ENCODE measurements at places on chromosomes 2 and 18. TPM values are rescaled to one million over a fixed set of nuclear protein-coding genes. Genes with fewer than 3 reads are reported as not detected.

DNA sequence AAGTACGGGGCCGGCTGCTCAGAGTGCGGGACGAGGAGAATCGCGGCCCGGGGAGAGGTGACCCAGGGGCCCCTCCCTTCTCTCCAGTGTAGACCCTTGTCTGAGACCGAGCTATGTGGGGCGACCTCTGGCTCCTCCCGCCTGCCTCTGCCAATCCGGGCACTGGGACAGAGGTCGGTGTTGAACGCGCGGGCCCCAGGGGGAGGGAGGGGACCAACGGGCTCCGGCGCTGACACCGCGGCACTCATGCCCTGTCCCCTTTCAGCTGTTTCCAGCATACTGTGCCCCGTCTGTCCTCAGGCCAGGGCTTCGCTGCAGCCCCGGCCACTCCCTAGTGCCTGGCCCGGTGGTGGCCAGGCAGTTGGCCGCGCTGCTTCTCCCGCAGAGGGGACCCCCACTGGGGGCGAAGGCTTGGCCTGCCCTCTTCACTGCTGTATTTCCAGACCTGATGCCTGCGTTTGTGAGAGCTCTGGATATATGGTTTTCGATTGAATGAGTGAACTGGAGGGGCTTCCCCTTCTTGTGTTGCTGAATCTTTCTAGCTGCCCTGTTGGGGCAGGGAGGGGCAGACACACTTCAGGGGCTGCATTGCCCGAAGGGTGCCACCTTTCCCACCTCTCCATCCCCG lies 809 bp downstream of the DBI start:
- DNase-seq: peak; percentile 76

DNA sequence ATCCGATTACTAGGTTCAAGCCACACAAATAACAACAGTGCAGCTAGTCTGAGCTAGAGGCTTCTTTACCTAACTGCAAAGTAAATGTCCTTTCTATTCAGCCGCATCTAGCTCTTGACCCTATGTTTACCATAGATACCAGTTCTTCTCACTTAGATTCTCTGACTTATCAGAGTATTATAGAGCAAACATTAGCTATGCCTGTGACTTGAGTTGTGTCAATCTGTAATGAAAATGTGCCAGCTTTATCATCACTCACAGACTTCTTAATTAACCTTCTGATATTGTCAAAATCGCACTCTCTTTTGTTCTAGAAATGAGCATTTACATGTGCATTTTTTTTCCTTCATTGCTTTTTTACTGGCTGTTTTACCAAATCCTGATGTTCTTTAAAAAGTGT lies 79.9 kb downstream of the BCL11A start:
- no peak for DNase-seq

- no peak for DNase-seq
Measured at GRCh38 chr2:54052825-54053718, 62.3 kb upstream of the ACYP2 start.

GRCh38 chr2:176163672-176164056 lies 6.6 kb downstream of the HOXD3 start:
- no peak for DNase-seq

DNA sequence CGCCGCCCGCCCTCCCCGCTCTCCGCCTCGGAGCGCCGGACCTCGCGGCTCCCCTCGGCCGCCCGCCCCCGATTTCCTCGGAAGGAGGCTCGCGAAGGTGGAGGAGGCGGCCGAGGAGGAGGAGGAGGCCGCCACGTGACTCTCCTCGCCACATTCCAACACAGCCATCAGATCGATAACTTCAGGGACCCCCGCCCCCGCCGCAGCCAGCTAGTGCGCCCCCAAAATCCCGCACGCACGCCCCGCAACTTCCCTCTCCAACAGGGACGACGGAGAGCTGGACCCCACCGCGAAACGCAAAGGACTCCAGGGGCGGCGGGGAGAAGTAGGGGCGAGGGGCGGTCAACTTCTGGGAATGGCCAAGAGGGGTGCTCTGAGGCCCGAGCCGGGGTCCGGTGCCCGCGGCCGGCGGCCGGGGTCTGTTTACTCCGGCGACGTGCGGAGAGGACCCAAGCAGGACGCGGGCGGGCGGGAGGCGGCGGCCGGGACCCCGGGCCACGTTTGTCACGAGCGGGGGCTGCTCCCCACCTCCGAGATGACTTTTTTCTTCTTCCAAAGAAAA lies 2.0 kb downstream of the ZNF521 start:
- DNase-seq: peak; percentile 60

GRCh38 chr2:64859312-64860212 lies 129.6 kb upstream of the SLC1A4 start:
- peak; percentile 94 for DNase-seq

DNA sequence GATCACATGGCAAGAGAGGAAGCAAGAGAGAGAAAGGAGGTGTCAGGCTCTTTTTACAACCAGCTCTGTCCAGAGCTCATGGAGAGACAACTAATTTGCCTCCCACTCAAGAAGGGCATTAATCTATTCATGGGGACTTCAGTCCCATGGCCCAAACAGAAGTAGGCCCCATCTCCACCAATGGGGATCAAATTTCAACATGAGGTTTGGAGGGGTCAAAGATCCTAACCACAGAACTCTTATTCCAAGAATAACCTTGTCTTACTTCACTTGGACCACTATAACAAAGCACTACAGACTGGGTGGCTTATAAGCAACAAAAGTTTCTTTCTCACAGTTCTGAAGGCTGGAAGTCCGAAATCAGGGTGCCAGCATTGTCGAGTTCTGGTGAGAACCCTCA lies 31.8 kb downstream of the GRB14 start:
- no peak for DNase-seq

GRCh38 chr2:108385411-108386071 lies 7.8 kb downstream of the SULT1C4 start:
- DNase-seq: no peak

- no peak for DNase-seq
Measured at GRCh38 chr18:24913507-24914170, 438.3 kb downstream of the ZNF521 start.

SPHKAP gene
- total RNA-seq: 18.2 TPM

All from tongue (tissue), 3 donors.